GM19239 (cell line): ENCODE measurements at places on chromosomes 5 and 9.

- peak; percentile 70 for DNase-seq
Observed at GRCh38 chr9:121550569-121551512, 51.2 kb upstream of the GGTA1 start.

DNA sequence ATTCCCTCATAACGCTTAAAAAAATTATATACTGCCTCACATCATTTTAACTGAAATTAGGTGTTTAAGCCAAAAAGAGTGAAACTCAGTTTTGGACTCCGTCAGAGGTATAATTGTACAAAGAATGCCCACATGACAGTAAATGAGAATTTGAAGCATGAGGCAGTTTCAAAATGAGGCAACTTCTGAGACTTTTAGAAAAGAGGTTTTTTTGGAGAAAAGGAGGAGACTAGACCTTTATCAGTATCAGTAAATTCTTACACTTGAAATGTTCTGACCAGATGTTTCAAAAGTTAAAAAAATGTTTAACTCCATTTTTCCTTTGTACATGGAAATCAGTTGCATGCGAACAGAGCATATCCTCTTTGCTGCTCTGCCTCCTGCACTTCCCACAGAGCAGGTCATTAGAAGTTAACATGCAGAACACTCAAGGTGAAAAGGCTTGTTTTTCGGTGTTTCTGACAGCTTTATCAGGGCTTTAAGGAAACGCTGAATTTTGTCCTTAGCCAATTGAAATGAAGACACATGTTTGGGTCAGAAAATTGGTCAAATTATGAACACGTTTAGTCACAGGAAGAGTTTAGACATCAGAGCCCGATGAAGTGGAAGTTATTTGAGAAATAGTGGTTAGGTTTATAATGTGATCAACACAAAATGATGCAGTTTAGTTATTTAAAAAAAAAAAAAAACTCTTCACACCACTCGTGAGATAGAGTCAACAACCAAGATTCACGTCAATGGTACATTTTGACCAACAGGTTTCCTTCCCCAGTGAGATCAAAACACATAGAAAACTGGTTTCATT is 59.5 kb downstream of the PIK3R1 start:
- no peak for DNase-seq

DNA sequence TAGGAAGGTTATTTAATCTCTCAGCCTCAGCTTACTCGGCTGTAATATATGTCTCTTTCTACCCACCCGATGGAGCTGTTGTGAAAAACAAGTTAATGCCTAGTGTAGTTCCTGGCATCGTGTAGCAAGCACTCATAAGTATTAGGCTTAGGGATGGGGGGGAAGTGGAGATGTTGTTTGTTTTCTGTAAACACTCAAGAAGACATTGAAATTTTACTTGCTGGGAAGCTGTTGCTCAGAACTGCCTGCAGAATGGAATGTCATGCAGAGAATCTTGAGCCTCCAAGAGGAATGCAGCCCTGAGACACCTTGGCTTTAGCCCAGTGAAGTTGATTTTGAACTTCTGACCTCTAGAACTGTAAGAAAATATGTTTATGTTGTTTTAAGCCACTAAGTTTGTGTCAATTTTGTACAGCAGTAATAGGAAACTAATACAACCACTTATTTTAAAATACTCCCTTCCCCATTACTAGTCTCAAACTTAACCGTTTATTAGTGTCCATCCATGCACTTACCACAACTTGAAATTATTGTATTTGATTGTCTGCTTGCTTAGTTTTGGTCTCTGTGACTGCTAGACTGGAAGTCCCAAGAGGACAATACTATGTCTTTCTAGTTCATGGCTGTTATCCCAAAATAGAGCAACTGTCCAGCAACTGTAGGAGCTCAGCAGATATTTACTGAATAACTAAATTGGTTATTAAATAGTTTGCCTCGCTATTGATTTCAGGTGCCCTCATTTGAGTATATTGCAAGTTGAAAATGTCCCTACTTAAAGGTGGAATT is 53.8 kb downstream of the MFAP3 start:
- no peak for DNase-seq

DNA sequence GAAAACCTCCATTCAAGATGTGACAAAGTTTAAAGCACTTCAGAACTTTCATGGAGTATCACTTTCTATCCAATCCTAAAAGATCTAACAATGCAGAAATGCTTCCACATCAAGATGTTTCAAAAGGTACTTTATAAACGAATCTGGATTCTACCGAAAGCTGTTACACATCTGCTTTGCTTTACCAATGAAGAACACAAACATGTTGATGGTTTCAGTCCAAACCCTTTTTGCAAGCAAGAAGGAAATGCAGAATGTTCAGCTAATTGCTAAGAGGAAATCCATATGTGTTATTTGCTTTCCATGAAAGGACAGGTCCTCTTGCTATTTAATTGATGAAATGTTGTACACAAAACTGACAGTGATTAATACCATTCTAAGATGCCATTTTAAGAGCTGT is 419.6 kb downstream of the EFNA5 start:
- no peak for DNase-seq

GRCh38 chr5:167908606-167909005 is 382.8 kb upstream of the WWC1 start:
- no peak for DNase-seq

- no peak for DNase-seq
Observed at GRCh38 chr5:64221911-64222310, 56.3 kb downstream of the RNF180 start.
